T-cell (primary cell): ENCODE measurements at places on chromosomes 1 and 21.
A peak's percentile ranks its signal among the peaks of the same experiment; 100 is the strongest.

DNA sequence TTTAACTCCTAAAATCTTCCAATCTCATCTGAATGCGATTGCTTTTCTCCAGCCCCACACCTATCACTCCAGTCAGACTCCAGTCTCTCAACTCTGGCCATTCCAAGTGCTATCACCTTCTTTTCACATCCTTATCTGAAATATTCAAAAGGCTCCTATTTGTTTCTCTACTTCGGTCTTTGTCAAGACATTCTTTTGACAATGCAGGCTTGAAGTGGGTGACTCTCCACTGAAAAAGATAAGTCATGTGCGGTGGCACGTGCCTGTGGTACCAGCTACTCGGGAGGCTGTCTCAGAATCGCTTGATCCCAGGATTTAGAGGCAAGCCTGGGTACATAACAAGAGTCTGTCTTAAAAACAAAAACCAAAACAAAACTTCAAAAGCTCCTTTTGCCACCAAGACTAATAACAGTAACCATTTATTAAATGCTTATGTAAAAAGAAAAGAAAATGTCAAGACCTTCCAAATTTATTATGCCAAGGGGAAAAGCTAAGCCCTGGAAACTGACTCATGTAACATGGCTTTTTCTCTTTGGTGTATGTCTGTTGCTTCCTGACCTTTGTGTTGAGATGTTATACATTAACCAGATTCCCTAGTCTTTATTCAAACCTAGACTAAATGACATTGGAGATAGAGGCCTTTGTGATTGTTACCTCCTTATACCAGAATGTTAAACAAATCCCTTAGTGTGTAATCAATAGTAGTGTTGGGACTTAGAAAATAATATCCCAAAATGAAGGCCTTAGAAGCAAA, 3.6 kb downstream of the ALG14 start:
- no peak for DNase-seq

DNA sequence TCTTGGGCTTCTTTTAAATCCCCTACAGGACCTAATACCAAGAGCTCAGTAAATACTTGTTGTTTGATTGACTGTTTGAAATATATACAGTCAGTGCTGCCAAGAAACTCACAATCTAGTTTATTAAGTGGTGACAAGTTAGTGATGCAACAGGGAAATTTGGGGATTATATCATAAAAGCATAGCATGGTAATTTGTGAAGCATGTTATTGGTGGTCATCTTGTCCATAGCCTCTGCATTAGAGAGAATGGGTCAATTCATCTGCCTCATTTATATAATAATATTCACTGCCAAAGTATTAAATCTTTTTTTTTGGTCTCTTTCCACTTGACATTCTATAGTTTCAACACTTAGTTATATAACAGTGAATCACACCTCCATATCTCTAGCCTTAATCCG, 138.2 kb upstream of the SPAG17 start:
- no peak for DNase-seq

DNA sequence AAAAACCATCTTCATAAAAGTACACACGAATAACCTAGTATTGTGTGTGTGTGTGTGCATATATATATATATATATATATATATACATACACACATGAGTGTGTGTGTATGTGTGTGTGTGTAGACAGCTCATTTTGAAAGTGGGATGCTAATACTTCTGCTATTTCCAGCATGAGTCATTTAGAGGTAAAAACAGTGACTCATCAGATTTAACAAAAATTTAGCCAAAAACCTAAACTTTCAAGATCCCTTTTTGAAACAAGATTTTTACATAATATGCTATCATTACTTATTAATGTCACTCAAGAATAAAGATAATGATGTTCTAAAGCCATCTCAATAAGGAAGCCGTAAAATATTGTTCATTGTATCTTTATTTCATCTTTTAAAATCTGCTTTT, 35.6 kb upstream of the ADGRL4 start:
- no peak for DNase-seq

- no peak for DNase-seq
Observed at GRCh38 chr1:226255380-226255779, 31.9 kb downstream of the MIXL1 start.

GRCh38 chr1:193931356-193931755, 744.9 kb upstream of the B3GALT2 start:
- no peak for DNase-seq

DNA sequence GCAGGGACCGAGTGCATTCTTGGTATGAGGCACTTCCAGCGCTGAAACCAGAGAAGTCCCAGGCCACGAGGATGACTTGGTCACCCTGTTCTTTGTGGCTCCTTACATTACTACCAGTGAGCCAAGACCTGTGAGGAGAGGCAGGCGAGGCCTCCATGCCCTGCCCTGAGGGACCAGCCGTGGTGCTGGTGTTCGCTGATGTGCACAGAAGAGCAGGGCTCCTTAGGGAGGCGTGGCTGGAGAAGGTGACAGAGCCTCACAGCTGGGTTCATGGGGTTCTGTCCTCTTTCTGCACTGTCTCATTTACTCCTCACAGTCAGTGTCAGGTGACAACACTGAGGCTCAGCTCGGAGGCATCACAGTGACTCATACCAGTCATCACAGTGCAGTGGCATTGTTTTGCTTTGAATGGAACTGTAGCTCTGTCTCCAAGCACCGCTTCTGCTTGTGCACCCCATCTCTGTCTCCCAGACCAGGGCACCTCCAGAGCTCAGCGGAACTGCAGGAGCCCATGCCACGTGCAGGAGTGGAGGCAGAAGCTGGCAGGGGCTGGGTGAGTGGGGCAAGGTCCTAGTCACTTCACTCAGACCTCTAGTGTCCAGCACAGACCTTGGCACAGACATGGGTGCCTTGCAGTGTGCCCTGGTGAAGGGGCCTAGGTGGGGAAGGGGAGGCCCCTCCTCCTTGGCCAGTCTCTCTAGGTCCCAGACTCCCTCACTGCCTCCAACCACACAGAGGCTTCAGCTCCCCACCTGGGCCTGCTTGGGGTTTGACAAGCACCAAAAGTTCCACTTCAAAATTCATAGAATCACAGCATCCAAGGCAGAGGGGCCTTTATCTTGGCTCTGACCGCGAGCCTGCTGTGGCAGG, 310.9 kb downstream of the MATN1 start:
- DNase-seq: no peak

GRCh38 chr1:63976006-63976405, 202.2 kb downstream of the ROR1 start:
- DNase-seq: no peak

DNA sequence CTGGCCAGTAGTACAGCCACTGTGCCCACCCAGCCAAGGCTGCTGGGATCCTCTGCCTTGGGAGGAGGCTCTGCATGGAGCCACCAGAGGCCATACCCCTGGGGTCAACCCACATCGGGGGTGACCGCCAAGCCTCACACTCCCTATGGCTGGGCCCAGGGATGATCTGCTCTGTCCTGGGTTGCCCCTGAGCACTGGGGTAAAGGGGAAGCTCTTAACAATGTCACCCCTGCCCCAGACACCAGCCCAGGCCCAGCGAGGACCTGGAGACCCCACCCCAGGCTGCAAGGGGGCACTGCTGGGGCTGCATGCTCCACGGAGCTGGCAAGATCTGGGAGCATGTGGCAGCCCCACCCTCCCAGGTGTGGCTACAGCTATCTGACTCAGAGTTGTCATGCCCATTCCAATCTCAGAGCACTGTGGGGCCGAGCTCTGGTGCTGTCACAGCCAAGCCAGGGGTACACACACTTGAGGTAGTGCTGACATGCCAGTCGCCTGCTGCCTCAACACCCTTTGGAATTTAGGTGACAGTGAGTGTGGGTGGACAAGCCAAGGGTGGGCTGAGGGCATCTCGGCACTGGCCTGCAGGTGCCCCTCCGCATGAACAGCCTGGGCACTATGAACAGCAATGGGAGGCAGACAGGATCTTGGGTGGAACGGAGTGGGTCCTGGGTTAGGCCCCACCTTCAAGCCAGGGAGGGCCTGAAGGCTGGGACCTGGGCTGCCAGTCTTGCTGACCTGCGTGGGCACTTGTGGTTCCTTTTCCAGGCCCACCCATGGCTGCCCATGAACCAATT, 427.7 kb downstream of the LRRIQ3 start:
- no peak for DNase-seq

- no peak for DNase-seq
Observed at GRCh38 chr1:107132195-107132594, 8.6 kb upstream of the NTNG1 start.

DNA sequence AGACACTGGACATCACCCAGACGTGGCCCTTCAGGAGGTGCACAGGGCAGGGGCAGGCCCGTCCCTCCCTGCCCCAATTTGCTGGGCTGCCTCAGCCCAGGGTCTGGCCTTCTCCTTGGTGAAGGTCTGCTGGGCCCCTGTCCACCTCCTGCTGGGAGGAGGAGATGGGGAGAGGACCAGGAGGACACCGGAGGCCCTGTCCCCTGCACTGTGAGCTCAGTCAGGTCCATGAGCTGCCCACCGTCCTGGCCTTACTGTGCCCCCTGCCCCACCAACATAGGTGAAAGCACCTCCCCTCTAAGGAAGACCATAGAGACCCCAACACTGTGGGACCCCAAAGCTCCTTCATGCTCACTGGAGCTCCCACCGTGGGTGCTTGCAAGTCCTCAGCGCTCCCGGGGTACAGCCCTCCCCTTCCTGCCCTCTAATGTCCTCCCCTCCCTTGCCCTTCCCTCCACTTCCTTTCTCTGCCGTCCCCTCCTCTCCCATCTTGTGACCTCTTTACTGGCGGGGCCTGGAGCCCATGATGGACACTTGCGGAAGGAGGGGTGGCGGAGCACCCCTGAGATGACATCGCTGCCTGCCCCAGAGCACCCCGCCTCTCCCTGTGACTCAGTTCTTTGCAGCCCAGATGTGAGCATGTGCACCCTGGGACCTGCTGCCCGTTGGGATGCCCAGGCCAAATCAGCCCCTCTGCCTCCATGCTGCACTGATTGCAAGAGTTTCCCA, 4.6 kb downstream of the LRRC3 start:
- no peak for DNase-seq

DNA sequence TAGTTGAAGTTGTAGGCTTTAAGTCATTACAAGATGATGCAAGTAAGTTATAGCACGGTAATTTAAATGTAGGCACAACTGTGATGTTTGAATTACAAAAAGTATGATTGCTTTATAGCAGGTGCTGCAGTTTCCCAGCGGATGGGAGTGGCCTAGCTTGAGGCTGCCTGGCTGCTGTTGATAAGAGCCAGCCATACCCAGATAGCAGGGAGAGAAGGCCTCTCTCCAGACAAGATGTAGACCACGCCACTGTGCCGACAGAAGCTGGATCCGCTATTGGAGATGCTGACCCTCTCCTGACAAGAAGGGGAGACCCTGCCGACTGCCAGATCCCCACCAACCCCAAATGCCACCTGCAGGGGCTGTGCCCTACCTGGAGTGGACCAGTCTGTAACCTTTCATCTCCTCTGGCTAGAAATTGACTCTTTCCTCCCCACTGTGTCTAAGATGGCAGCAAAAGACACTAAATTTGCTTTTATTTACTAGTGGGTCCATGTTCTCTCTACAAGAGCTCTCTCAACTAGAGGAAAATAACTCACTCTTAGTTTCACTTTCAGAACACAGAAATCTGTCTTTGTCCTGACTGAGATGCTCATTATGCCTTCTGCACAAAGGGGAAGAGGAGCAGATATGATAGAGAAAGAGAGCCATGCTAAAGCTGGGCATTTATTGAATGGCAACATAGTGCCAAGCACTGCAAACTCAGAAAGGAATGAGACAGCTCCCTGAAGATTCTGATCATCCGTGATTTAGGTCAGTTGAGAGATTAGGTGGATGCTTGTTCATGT, 127.9 kb downstream of the URB2 start:
- DNase-seq: no peak

DNA sequence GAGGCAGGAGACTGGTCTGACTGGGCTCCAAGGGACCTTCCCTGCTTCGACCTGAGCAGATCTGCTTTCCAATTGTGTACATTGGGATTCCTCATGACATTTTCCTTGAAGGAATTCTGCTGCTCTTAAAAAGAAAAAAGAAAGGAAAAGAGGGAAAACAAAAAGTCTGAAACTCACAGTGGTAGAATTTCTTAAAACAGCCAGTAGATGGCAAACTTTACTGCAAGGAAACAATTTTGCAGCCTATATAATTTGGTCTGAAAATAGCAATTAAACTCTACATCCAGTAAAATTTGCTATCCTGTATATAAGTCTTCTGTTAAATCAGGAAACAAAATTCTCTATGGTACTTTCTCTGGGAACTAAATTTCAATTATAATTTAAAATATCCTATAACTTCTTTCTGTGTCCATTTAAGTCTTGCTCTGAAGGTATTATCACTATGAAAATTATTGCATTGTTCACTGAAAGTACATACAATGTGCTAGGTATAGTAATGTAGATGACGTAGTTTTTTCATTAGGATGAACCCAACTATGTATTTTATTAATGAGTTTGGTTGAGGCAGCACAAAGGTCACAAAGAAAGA, 59.8 kb downstream of the CRB1 start:
- DNase-seq: no peak

- DNase-seq: peak; percentile 17
Observed at GRCh38 chr1:156746728-156747631, 4.5 kb downstream of the HDGF start.

GRCh38 chr1:54715493-54716298, at the start of gene TTC4:
TSS of gene TTC4 (plus strand) at chr1:54715861. CDS start at chr1:54715909, 48 bp downstream.
- peak; percentile 63 for DNase-seq

DNA sequence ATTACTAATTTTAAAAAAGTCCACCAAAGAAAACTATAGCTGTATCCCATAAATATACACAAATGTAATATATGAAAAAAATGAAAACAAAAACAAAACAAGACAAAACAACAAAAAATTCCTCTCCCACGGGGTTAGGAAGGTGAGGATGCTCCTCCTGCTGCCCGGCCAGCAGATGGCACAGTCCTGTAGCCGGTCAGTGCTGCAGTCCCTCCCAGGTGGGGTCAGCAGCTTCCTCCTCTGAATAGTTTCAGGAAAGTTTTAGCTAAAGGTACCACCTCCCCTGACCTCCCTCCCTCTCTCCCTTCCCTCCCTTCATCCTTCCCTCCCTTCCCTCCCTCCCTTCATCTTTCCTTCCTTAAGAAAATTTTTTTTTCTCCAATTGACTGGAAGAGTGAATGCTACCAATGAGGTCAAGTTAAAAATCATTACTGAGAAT, 67.8 kb upstream of the BCL10 start:
- DNase-seq: no peak

- no peak for DNase-seq
Observed at GRCh38 chr1:13779930-13780329, 79.9 kb downstream of the PRDM2 start.

GRCh38 chr1:151535326-151536271, 4.5 kb upstream of the TUFT1 start:
- DNase-seq: no peak

DNA sequence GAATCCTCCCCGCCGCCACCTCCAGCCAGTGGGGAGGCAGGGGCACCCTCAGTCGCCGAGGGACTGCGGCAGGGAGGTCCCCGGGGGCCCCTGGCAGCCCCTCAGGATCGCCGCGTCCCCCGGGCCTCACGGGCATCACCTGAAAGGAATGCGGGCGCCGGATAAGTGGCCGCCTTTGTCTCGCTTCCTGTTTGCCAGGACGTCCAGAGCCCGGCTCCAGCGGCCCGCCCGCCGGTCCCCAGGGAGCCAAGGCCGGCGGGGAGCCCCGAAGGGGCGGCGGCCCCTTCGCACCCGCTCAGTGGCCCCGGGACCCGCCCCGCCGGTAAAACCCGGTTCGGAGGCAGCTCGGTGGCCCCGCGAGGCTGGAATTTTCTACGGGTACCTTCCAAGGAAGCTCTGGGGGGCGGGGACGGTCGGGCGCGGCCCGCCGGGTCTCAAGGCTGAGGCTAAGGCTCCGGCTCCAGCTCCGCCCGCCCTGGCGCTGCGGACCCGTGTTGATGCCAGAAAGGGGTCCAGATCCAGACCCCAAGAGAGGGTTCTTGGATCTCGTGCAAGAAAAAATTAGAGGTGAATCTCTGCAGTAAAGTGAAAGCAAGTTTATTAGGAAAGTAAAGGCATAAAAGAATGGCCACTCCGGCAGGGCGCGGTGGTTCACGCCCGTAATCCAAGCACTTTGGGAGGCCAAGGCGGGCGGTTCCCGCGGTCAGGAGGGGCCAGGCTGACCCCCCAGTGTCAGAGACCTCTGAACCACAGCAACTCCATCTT, 12.6 kb downstream of the TINAGL1 start:
- no peak for DNase-seq
